ENCODE measurements at places on chromosomes 12 and 14. TPM values are rescaled to one million over a fixed set of nuclear protein-coding genes. Genes with fewer than 3 reads are reported as not detected.

The EEF1AKMT3 gene
- total RNA-seq: 2.9 TPM

- DNase-seq: no peak
Observed at GRCh38 chr14:61925043-61925442, 162.8 kb downstream of the SNAPC1 start.

The ST8SIA1 gene
- total RNA-seq: 3.0 TPM

DNA sequence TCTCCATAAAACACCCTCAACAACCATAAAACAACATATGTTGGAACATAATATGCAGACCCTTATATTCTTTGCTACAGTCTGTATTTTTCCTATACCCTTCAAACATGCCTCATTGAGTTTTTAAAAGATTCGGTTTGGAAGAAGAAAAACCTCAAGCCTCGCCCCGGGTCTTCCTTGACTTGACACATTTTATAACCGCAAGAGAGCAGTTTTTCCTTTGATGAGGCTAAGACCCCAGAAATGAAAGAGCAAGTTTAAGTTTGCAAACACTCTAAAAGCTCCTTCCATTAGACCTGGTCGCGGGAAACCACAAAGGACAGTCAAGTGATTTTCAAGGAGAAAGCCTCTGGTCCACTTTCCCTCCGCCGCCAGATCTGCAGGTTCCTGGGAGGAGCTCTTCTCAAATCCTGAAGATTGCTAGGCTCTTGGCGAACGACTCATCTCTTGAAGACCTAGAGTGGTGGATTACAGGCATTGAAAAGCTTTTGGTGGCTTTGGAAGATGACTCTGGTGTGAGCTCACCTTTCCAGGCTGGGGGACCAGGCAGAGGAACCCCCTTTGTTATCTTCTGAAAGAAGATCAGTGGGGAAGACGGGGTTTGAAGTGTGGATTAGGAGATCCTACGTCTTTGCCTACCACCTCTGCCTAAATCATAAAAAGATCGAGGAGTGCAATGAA is at the start of gene ASCL4:
Gene ASCL4 (plus strand): TSS at position 356 of the 681 bp plus-strand sequence. CDS start 515 bp downstream, outside the sequence.
- DNase-seq: no peak

GRCh38 chr12:28027328-28027727 is 54.8 kb upstream of the PTHLH start:
- DNase-seq: no peak
